ENCODE measurements at places on chromosomes 16 and 17.

DNA sequence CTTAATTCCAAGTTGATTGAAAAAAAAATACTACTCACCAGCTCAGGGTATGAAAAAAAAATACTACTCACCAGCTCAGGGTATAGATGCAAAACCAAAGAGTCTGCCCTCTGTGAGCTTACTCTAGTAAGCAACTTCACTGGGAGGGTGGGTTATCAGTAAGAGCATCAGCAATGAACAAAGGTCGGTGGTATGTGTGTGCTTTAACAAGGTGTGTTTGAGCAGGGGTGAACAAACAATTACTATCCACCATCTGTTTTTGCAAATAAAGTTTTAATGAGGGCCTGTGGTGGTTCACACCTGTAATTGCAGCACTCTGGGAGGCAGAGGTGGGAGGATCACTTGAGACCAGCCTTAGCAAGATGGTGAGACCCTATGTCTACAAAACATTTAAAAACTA is 20.0 kb downstream of the NUFIP2 start:
- DNase-seq: no peak

GRCh38 chr17:83079766-83080578 is 563 bp downstream of the METRNL start:
- no peak for DNase-seq

DNA sequence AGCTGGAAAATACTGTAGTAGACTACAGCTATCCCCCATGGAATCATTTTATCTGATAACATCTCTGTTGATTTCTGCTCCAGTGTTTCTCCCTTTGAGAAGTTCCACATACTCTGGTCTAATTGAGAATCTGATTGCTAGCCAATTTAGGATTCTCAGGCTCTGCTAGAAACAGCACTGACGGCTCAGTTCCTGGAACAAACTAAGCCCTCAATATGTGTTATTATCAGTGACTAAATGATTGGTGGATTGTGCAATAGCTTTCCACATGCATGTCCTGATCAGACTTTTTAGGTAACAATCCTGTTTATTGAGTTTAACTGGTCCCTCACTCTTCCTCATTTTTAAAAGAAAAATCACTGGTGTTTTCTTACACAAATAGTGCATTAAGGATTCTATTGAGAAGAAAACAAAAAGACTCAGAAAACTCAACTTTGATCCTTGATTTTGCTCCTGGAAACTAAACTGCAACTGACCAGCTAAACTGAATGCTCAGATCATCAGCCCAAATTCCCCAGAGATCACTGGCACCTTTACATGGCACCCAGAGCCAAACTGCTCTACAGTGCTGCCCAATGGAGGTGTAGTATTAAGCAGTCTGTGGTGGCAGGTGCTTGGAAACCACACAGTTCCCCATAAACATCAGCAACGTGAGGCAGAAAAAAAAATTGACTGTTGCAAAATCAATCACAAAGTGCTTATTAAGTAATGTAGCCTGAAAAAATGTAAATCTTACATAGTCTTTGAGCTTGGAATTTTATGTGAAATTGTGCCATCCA is 423.7 kb downstream of the TOX3 start:
- DNase-seq: no peak

DNA sequence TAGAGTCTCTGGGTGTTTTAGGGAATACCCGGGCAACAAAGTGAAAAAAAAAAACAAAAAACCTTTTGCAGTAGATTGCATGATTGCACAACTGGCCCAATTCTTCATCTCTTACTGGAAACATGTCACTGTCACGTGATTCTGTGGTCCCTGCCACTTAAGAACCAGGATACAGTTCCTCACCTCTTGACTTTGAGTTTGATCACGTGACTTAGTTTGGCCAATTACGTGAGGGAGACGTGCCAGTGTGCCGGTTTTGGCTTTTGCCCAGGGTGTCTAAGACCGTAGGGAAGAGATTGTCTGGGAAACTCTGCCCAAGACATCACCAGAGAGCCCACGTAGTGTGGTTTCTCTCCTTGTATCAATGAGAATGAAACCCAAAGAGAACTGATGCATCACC is 88.7 kb downstream of the GRIN2A start:
- DNase-seq: no peak

DNA sequence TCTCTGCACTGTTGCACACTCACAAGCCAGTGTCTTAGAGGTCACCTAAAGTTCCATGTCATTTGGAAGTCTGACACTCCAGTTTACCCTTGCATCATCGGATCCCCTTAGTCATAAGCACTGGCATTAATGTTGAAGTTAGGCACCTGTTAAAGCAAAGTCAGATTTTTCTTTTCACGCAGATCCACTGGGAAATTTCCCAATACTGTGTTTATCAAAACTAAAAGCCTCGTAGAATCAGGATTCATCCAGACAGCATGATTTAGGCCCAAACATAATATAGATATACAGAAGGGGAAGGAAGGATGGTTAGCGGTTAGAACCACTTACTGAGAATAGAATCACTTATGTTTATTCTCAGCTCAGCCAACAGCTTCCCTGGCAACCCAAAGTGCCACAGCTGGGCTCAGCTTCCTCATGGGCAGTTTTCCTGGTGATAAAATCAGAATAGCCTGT is 30.1 kb upstream of the HAPSTR1 start:
- DNase-seq: no peak

DNA sequence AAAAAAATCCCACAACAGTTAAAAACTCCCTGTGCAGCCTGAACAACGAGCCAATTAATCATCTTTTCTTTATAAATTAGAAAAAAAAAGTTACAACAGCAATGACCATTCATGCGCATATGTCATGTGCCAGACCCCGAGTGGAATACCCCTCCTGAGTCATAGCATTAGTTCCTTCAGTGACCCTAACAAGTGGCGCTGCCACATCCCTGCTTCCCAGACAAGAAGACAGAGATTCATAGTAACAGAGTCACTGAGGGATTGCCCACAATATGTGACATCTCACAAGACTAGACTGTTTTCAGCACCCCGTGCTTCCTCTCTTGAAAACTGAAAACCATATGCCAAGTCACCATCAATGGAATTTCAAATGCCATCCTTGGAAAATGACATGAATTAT is 7.9 kb downstream of the UMOD start:
- no peak for DNase-seq

DNA sequence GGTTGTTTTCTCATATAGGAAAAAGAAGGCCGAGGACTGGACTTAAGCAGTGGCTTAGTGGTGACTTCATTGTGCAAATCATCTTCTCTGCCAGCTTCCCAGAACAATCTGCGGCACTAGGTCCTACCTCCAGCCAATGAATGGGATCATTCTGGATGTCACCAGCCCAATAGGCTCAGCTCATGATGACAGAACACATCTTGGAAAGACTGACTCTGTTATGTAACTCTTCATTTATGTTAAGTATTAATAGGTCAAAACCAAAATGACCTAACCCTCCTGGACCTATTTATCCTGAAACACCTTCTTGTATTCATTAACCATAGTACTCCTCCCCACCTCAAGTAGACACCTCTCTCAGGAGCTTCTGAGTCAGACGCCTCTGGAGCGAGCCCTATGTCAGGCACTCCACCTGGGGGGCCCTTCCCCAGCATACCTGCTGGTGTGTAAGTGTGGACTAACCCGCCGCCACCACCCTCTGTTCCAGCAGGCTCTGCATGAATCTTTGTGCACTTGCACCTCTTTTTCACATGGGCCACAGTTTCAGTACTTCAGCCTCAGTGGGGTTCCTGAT is 7.2 kb downstream of the ARL2BP start:
- no peak for DNase-seq

DNA sequence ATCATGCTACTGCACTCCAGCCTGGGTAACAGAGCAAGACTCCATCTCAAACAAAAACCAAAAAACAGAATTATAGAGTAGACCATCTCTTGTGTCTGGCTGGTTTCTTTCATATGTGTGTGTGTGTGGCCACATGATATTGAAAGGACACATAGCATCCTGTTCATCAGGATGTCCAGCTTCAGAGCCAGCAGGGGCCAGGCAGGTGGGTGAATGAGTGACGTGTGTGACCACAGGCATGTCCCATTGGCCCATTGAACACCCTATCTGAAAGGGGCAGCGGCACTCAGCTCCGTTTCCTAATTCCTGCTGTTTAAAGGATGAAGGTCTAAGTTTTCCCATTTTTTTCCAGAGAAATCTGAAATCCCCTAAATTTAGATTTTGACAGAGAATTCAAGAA is 174.2 kb downstream of the PRKCB start:
- DNase-seq: no peak

GRCh38 chr17:72021417-72022041 is 99.3 kb upstream of the SOX9 start:
- DNase-seq: no peak

DNA sequence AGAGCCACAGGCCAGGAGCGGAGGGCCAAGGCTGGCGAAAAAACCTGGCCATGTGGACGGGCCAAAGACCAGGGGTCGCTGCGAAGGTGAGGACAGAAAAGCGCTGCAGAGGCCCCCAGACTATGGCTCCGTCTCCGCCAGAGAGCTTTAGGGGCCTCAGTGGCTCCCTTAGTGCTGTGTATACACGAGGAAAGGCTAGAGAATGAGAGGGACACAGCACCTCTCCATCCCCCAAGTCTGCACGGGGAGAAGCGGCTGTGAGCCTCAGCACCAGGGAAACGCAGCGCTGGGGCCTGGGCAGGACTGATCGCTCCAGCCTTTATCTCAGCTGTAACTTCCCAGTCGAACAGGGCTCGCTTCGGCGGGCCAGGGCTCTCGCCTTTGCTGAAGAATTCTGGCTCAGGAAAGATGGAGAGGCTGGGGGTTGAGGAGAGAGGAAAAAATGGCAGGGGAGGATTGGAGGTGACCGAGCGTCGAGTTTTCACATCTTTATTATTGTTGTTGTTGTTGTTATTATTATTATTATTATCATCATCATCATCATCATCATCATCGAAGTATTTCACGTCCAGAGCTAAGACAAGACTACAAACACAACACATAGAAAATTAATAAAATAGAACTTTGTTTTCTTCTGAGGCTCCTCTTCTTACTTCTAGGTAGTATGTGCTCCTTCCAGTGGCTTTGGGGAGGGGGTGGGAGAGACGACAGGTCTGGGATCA is 1.9 kb upstream of the HOXB5 start:
- no peak for DNase-seq

DNA sequence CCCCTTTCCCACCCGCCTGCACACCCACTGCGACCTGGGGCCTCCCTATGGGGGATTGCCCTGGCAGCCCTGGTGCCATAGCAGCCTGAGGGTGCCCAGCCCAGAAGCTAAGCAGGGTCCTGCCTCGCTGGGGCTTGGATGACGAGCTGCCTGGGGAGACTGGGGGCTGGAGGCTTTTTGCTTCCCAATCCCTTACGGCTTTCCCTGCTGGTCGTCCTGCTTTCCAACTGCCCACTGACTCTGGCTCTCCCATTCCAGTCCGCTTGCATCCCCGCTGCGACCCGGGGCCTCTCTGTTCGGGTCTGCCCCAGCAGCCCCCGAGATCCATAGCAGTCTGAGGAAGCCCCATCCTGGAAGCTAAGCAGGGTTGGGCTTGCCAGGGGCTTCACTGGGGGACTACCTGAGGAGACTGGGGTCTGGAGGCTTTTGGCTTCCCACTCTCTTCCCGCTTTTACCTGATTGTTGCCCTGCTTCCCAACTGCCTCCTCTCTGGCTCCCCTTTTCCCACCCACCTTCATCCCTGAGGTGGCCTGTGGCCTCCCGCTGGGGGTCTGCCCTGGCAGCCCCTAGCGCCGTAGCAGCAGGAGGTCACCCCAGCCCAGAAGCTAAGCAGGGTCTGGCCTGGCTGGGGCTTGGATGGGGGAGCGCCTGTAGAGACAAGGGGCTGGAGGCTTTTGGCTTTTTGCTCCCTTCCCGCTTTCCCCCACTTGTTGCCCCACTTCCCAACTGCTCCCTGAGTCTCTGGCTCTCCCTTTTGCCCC is 2292.8 kb downstream of the TP53TG3F start:
- DNase-seq: no peak

GRCh38 chr17:50145532-50146229 is 4.8 kb downstream of the PPP1R9B start:
- no peak for DNase-seq

- DNase-seq: no peak
Measured at GRCh38 chr16:30351586-30352419, 3.3 kb downstream of the CD2BP2 start.

- no peak for DNase-seq
Measured at GRCh38 chr17:42002792-42003301, 14.4 kb downstream of the DNAJC7 start.

DNA sequence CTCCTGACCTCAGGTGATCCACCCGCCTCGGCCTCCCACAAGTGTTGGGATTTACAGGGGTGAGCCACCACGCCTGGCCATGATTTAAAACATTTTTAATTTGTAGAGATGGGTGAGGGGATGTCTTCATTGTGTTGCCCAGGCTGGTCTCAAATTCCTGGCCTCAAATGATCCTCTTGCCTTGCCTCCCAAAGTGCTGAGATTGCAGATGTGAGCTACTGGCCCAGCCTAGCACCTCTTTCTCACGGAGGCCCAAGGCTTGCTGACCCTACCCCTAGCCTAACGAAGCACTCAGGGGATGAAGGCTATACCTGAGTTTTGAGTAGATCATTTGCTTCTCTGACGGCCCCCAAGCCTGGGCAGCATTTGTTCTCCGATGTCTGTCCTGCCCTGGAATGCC is 26.6 kb downstream of the UNK start:
- no peak for DNase-seq

All from activated T-helper 1 cell treated with Interleukin-2 at 50 U/mL for 16 hours (primary cell).